ENCODE measurements at places on chromosomes 7 and 10. TPM values are rescaled to one million over a fixed set of nuclear protein-coding genes. Genes with fewer than 3 reads are reported as not detected.

DNA sequence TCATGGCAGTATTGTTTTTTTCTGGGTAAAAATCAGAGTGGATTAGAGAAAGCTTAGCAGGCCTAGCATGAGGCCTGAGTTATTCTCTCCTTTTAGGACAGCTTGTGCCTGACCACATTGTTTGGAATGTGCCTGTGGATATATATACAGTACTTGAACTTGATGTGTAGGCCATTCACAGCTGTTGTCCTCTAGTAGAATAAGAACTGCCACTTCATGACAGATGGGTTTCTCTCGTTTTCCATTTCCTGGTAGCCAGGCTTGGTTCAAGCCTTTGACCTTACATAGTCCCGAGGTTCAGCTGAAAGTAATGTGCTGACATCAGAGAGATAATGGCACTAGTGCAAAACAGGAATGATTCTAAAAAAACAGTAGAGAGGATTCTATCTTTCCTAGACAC lies 473.9 kb downstream of the AUTS2 start:
- H3K36me3 ChIP-seq: no peaks in the 10 kb centered on the region
- no peaks in the 10 kb centered on the region for H3K27me3 ChIP-seq
- no peak overlapping the region for H3K4me3 ChIP-seq
- peaks cover 5% of the 10 kb centered on the region for H3K4me1 ChIP-seq

The PRSS2 gene
- total RNA-seq: 7.2 TPM

The NAMPT gene
- 223 TPM for total RNA-seq

- peaks cover 10% of the 10 kb centered on the region for H3K4me1 ChIP-seq
- H3K27ac ChIP-seq: no peak overlapping the region
- peaks cover 8% of the 10 kb centered on the region for H3K27me3 ChIP-seq
- no peak overlapping the region for H3K4me3 ChIP-seq
- no peak for DNase-seq
- H3K36me3 ChIP-seq: no peaks in the 10 kb centered on the region
Measured at GRCh38 chr10:89531359-89531758, 4.0 kb downstream of the SLC16A12 start.

DNA sequence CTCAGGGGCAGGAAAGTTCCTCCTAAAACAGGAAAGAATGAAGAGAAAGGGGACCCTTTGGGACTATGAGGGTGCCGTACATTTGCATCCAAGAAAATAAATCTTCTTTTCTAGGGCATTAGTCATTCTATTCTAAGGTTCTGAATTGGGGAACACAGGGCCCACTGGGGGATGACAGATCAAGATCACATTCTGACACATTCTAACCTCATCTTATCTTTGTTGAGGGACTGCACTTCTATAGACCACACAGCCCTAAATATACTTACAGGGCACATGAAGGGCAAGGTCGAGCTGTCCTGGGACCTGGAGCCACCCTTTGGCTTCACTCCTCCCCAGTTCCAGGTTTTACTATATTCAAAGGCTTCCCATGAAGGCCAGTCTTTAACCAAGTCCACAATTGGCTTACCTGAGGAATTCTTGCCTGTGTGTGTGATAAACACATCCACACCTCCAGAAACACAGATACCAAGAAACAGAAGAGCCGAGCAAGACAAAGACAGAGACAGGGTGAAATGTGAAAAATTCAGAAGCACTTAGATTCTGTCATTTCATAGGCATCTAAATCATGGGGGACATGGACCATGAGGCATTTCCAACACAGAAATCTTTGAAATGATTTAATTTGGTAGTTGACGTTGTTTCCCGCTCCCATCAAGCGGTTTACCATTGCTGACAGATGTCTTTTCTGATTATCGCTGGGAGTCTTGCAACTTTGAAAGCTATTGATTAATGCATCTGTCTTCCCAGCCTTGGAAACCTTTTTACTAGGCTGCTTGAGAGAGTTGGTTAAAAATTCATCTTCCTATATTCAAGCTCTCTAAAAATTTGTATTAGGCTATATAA lies 75.8 kb downstream of the CCDC71L start:
- no peaks in the 10 kb centered on the region for H3K36me3 ChIP-seq
- no peak overlapping the region for H3K4me3 ChIP-seq
- no peaks in the 10 kb centered on the region for H3K4me1 ChIP-seq
- no peaks in the 10 kb centered on the region for H3K27me3 ChIP-seq

- H3K4me1 ChIP-seq: no peaks in the 10 kb centered on the region
- no peaks in the 10 kb centered on the region for H3K27me3 ChIP-seq
- H3K36me3 ChIP-seq: no peaks in the 10 kb centered on the region
- no peak overlapping the region for H3K27ac ChIP-seq
Measured at GRCh38 chr7:112757337-112757736, 32.9 kb downstream of the TMEM168 start.

GRCh38 chr7:21851559-21851967 lies 94.1 kb downstream of the CDCA7L start:
- H3K4me1 ChIP-seq: no peaks in the 10 kb centered on the region
- no peaks in the 10 kb centered on the region for H3K27me3 ChIP-seq
- no peak for DNase-seq

- no peaks in the 10 kb centered on the region for H3K27me3 ChIP-seq
- no peaks in the 10 kb centered on the region for H3K36me3 ChIP-seq
- H3K27ac ChIP-seq: no peak overlapping the region
- H3K4me1 ChIP-seq: no peaks in the 10 kb centered on the region
Measured at GRCh38 chr10:18109341-18109870, 30.8 kb upstream of the CACNB2 start.
